ENCODE measurements at places on chromosomes 7 and 10.

GRCh38 chr7:12851142-12851541 is 163.7 kb downstream of the ARL4A start:
- no peak for DNase-seq

DNA sequence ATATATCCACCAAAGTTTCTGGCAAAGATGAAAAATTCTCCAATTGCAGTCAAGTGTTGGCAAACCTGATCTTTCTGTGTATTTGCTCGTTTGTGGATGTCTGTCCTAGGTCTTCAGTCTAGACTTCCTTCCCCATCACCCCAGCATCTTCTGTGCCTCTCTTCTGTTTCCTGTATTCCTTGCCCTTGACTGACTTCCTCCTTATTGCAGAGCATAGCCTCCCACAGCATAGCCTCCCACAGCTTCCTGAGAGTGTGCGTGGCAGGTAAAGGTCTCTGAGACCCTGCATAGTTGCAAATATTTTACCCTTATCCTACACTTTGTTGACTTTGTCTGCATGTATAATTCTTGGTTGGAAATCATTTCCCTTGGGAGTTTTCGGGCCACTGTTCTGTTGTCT is 18.4 kb downstream of the SLC18A2 start:
- DNase-seq = no peak

- no peak for DNase-seq
These were observed 4.5 kb upstream of the BHLHA15 start for GRCh38 chr7:98206451-98207330.

DNA sequence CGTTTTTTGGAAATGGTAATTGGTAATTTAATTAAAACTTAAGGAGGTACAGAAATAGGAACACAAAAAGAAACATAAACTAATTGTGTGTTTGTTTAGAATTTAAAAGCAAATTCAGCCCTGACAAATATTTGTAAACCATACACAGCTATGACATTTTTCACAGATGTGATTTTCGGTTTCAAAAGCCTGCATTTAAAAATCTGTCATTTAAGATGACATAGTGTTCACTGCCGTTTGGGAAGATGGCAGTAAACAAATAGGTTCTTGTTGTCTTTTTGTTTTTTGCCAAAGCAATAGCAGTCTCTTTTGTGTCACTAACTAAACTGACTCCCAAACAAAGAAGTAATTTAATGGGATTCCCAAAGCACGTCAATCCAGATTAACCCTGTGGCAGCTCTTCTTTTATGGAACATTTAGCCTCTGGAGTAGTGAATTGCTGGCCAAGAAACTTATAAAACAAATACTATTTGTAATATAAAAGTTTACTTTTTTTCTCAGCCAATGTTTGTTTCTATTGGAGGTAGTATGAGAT is 697.6 kb downstream of the PHTF2 start:
- DNase-seq = no peak

- DNase-seq = peak; percentile 55
These were observed at the start of gene ZNF365 for GRCh38 chr10:62373995-62374861. TSS of gene ZNF365 (plus strand) at chr10:62374369. CDS start at chr10:62376194, 1,825 bp downstream.

- no peak for DNase-seq
These were observed 84.4 kb downstream of the VTI1A start for GRCh38 chr10:112531421-112531820.

- no peak for DNase-seq
These were observed 85.2 kb downstream of the CHCHD3 start for GRCh38 chr7:132996581-132997242.

DNA sequence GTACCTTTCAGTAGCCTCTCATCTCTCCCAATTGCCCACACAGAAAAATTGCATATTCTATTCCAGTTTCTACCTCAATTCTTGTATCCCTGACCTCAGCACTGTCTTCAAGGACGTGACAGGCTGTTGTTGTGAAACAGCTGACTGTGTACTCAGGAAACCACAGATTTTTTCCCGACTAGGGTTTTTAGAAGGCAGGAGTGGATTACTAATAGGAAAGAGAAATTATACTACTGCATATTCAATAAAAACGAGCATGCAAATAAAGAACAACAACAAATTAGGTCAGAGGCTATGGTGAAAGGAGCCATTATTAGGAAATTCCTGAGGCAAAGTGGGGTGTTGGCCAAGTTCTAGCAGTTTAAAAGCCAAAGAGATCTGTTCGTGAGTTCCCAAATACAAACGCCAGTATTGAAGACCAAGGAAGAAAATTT is 93.4 kb downstream of the DOCK4 start:
- no peak for DNase-seq

GRCh38 chr7:80428161-80429054 is 83.5 kb downstream of the GNAT3 start:
- DNase-seq = peak; percentile 7

- no peak for DNase-seq
These were observed 50.9 kb downstream of the TFAM start for GRCh38 chr10:58436071-58436470.

DNA sequence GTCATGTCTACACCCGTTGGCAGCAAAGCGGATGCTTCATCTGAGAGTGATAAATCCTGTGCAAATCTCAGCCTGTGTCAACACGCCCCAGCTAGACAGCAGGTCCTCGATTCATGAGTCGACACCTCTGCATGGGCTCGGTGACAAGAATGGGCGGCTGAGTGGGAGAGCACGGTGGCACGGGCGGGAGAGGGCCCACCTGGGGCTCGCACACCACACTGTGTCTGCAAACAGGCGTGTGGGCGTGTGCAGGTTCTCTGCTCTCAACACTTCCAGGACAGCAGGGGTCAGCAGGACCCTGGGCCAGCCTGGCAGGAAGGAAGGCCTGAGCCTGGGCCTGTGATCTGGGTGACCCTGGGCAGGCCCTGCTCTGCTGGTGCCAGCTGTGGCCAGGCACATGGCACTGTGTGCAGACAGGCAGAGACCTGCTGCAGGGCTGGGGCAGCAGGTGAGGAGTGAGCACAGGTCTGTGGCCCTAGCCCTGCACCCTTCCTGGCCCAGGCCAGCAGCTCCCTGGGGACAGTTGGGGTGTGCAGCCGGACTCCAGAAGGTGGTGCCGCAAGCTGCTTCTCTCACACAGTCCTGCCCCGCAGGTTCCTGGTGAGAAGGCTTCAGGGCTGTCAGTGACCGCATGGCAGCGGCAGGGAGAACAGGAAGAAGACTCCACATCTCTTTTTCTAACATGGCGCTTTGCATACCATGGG is 216.4 kb downstream of the ELFN1 start:
- DNase-seq = no peak

GRCh38 chr7:130332259-130333053 is 12.2 kb upstream of the CPA5 start:
- no peak for DNase-seq

DNA sequence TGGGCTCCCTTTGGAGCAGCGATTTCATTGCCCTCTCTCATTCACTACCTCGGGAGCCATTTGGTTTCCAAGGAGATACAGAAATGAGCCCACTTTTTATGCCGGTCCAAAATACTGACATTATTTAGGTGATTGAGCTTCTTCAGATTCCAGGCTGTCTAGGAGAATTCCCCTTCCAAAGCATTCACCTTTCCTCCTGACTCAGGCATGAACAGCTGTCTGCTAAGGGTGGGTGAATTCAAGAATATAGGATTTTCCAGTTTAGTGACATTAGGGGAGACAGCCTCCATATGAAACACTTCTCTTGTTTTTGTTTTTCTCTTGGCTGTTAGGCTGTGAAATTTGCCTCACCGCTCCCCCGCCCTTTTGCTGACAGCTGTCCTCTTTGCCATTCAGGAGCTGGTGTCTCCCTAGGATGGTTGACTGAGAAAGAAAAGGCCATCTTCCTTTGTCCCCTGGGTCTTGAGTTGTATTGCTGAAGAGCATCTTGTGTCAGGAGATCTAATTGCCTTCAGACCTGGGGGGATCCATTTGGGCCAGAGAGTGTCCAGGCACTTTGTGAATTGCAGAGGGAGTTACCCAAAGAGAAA is 56.7 kb downstream of the LRRC4 start:
- no peak for DNase-seq

DNA sequence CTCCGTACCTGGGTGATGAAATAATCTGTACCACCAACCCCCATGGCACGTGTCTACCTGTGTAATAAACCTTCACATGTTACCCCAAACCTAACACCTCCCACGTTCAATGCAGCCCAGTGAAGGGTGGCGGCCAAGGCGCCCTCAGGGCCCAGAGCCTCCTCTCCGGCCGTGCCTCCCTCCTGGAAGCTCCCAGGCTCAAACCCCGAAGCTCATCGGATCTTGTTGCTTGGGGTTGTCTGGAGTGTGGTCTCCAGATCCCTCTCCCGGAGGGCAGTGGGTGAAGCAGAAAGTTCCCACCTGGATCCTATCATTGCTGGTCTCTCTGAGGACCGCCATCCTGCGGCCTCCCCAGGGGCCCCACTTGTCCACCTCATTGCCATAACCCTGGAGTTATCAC is 9.4 kb upstream of the KNDC1 start:
- no peak for DNase-seq

- no peak for DNase-seq
These were observed 139.1 kb upstream of the LRRTM3 start for GRCh38 chr10:66786709-66787108.

DNA sequence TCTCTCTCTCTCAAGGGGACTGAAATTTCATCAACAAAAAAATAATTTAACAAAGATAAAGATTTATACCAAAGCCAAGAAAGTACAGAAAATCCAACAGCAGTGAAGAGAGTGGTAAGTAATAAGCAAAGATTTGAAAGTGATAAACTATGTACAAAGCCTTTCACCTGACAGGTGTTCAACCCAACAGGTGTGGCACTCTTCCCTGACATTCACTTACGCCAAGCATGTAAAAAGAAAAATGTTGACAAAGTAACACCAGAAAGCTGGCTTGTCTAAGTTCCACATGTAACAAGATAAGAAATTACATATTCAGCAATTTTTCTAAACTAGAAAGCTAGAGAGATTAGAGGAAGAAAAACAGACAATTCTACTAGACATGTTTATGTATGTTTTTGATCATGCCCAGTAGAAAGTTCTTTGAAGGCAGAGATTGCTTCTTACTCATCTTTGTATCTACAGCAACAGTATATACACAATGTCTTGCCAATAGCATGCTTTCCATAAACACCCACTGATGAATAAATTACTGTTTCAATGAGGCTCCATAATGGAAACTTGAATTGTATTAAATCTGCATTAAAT is 468.5 kb downstream of the PARD3 start:
- DNase-seq = no peak

DNA sequence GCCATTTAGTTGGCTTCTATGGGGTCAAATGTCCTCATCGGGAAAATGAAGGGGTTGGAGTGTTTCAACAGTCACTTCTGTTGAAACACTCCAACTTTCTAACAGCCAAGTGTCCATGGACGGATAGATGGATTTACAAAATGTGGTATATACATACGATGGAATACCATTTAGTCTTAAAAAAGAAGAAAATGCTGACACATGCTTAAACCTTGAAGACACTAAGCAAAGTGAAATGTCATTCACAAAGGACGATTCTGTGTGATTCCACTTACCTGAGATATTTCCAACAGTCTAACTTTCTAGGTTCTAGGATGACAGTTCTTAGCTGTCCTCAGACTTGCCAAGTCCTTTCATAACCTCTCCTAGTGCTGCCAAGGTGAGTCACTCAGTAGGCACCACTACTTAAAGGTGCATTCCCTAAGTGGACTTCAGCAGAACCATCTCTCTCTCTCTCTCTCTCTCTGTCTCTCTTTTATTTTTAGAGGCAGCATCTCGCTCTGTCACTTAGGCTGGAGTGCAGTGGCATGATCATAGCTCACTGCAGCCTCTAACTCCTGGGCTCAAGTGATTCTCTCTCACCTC is 69.0 kb downstream of the DENND2A start:
- no peak for DNase-seq

- peak; percentile 81 for DNase-seq
These were observed at the start of gene GTF2IRD1 for GRCh38 chr7:74453322-74454011. TSS of gene GTF2IRD1 (plus strand) at chr7:74453906. CDS start at chr7:74508081, 54,175 bp downstream.

DNA sequence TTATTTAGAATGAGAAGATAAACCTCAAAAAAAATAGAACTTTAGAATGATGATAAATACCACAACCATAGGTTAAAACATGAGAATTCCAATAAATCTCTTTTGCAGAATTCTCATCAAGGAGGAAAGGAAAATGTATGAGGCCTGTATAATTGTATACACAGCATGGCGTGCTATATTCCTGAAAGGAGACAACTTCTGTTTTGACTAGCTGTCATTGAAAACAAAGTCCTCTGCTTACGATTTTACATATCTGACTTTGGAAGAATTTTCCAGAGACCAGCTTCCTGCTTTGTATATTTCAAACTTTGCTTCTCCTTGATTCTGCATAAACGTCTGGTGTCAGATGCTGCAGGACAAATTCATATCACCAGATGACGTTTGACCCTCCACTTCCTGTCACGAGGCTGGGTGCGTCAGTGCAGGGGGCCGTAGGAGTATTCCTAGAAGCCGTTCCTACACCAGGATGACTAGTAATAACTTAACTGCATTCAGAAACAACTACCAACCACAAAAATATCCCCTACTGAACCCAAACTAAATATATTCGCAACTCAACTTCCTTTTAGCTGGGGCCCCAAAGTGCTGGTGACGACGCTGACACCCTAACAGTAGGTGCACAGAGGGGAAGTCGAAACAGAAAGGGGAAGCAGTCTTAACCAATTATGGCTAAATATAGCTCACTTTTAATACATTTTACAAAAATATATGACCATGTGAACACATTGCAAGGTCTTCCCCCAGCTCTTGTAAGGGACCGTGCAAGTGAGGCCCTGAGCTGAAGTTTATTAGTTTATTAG is 178.6 kb upstream of the INHBA start:
- peak; percentile 76 for DNase-seq

DNA sequence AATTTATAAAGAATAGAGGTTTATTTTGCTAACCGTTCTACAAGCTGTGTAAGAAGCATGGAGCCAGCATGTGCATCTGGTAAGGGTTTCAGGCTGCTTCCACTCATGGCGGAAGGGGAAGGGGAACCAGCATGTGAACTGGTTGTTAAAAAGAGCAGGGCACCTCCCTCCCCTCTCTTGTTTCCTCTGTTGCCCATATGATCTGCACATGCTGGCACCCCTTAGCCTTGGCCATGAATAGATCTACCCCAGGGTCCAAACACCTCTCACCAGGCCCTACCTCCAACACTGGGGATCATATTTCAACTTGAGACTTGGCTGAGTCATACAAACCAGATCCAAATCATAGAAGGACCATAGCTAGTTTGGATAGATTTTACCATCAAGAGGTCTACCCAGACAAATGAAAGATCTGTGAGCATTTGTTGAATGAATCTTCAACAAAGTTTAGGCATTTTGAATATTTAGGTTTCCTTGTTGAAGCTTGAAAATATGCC is 36.0 kb upstream of the NRP1 start:
- DNase-seq = no peak

DNA sequence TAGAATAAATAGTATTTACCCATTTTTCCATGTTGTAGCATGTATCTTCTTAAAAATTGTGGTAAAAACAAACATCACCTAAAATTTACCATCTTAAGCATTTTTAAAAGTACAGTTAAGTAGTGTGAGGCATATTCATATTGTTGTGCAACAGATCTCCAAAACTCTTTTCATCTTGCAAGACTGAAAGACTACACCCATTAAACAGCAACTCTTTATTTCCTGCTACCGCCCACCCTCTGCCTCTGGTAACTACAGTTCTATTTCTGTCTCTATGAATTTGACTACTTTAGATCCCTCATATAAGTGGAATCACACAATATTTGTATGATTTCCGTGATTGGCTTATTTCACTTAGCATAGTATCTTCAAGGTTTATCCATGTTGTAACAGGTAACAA is 40.0 kb upstream of the AGBL3 start:
- no peak for DNase-seq
